ENCODE measurements at places on chromosomes 16 and 17.

GRCh38 chr16:83574388-83574787 is 233.4 kb upstream of the HSBP1 start:
- no peak for DNase-seq

DNA sequence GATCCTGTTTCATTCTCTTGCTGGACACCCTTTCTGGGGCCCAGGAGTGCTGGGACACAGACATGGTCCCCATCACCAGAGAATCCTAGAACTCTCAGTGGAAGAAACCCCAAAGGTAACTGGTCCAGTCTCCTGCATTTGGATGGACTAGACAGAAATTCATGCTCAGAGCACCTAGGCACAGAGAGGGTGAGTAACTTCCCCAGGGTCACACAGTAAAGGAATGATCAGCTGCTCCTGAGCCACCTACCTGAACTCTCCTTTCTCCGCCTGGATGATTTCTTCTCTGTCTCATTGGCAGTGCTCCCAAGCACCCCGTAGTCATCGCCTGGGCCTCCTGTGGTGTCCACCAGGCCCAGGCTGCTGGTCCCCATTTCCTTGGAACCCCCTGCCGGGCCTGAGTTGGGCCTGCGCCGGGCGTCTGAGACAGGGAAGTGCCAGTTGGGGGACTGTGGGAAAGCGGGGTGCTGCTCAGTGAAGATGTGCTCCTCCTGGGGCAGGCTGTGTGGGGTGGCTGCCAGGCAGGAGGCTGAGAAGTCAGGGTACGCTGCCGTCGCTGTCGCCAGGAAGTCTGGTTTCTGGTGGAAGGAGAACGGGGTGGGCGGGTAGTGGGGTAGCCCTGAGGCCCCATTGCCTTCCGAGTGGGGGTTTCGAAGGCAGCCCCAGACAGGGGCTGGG is 767 bp downstream of the MEOX1 start:
- DNase-seq: no peak

- no peak for DNase-seq
These were observed 56.8 kb upstream of the ENDOV start for GRCh38 chr17:80358131-80358530.

DNA sequence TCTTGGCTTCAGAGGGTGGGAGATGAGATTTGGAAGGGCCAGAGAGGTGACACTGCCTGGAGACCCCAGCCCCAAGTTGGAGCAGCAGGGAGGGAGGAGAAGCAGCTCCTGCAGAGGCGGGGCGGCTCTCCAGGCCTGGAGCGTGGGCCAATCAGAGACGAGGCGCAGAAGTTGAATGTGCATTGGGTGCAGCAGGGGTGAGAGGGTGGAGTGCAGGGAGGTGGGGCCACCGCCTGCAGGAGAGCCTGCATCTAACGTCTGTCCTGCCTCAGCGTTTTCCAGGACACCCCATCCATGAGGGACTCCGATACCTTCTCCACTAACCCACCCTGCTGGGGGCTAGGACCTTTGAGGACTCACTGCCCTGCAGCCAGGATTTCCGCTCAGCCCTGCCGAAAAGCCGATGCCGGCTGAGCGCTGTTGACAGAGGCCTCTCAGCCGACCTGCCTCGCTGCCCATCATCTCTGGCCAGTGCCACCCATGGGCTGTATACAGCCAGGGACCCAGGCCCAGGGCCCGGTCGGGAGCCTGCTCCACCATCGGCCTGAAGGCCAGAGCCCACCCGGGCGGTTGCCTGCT is 146.2 kb downstream of the ENGASE start:
- no peak for DNase-seq

- DNase-seq: no peak
These were observed 41.7 kb downstream of the SRL start for GRCh38 chr16:4200000-4200780.
